ENCODE measurements at places on chromosomes 2 and 18.
A peak's percentile ranks its signal among the peaks of the same experiment; 100 is the strongest.

GRCh38 chr2:145728511-145728910, 1208.6 kb upstream of the ZEB2 start:
- no peak for DNase-seq

GRCh38 chr2:159131914-159132281, 154.6 kb downstream of the WDSUB1 start:
- no peak for DNase-seq

- no peak for DNase-seq
Measured at GRCh38 chr2:230681171-230681545, 31.5 kb upstream of the CAB39 start.

- no peak for DNase-seq
Measured at GRCh38 chr2:223731503-223731902, 105.9 kb downstream of the AP1S3 start.

GRCh38 chr2:144559242-144559641, 39.3 kb upstream of the ZEB2 start:
- no peak for DNase-seq

GRCh38 chr2:8835279-8835678, 2.1 kb downstream of the KIDINS220 start:
- DNase-seq = no peak

DNA sequence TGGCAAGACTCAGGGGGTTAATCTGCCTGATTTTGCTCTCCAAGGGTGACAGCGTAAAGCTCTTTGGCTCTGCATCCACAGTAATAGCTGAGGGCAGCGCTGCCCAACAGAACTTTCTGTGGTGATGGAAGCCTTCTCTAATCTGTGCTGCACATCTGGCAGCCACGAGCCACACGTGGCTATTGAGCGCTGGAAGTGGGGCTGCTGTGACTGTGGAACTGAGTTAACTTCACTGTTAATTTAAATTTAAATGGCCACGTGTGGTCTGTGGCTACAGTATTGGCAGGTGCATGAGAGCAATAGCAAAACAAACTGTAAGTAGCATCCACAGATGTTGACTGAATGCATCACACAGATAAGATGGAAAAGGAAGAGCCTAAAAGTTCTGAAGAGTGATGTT, 47.3 kb upstream of the TMEM200C start:
- no peak for DNase-seq

- no peak for DNase-seq
Measured at GRCh38 chr2:191428141-191428540, 182.9 kb downstream of the MYO1B start.

DNA sequence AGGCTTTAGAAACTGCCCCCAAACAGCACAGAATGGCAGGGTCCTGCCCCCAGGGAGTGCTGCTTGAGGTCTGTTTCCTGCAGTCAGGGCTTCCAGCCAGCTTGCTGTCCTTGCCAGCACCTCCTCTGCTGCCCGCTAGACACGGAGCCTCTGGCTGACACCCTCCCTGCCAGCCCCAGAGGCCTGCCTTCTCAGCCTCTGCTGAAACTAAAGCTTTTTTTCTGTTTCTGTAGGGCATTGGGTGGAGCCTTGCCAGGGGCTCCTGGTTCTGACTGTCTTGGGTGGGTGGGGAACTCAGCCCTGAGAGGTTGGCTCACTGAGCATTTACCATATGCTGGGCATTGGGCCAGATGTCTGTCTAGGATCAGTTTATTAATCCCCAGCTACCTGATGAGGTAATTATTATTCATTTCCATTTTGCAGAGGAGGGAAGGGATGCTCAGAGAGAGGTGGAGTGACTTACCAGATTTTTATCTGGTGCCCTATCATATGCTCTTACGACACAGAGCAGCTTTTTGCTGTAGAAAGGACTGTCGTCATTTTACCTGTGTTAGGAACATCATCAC, 35.4 kb downstream of the INPP4A start:
- DNase-seq = peak; percentile 81

DNA sequence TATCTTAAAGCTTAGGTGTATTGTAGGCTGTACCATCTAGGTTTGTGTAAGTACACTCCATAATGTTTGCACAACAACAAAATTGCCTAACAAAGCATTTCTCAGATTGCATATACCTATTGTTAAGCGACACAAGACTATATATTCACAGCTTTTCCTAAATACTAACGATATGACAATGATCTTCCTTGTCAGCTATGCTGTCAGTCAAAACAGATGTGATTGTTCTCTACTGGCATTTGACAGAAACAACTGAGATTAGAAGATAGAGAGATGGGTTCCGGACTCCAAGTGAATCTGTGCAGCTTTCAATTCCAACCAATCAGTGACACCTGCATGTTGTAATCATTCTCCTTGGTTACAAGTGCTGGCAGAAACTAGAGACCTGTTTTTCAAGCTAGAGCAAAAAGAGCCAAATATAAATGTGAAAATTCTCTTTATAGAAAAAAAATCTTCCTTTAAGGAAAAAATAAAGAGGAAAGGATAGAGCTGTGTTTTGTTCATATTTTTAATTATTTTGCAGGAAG, 1232.3 kb upstream of the SLC39A10 start:
- DNase-seq = no peak

- no peak for DNase-seq
Measured at GRCh38 chr2:235746257-235746934, 252.6 kb downstream of the AGAP1 start.

GRCh38 chr2:68767031-68767961, 32.7 kb downstream of the ARHGAP25 start:
- DNase-seq = no peak

- no peak for DNase-seq
Measured at GRCh38 chr2:72846171-72847095, 20.6 kb upstream of the EXOC6B start.

DNA sequence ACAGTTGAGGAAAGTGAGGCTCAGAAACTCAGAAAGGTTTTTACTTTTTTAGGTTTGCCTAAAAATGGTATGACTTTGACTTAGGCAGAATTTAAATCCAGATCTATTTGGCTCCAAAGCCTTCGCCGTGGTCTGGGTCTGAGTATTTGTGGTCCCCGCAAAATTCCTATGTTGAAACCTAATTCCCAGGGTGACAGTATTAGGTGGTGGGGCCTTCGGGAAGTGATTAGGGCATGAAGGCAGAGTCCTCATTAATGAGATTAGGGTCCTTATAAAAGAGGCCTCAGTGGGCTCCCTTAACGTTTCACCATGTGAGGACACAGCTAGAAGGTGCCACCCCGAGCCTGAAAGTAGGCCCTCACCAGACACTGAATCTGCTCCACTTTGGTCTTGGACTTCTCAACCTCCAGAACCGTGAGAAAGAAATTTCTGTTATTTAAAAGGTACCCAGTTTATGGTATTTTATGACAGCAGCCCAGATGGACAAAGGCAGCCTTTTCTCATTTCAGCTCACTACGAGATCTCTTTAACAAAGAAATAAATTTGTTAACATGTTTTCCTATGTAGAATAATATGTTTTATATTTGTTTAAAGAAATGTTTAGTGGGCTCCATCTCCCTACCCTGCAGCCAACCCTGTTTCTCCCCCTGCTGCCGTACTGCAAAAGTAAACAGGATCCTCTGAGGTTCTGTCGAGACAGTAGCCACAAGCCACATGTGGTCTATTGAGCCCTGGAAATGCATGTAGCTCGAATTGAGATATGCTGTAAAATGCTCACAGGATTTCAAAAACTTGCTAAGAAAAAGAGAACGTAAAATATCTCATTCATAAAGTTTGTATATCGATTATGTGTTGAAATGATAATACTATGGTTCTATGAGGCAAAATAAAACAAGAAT, 80.6 kb downstream of the MOGAT1 start:
- DNase-seq = no peak

DNA sequence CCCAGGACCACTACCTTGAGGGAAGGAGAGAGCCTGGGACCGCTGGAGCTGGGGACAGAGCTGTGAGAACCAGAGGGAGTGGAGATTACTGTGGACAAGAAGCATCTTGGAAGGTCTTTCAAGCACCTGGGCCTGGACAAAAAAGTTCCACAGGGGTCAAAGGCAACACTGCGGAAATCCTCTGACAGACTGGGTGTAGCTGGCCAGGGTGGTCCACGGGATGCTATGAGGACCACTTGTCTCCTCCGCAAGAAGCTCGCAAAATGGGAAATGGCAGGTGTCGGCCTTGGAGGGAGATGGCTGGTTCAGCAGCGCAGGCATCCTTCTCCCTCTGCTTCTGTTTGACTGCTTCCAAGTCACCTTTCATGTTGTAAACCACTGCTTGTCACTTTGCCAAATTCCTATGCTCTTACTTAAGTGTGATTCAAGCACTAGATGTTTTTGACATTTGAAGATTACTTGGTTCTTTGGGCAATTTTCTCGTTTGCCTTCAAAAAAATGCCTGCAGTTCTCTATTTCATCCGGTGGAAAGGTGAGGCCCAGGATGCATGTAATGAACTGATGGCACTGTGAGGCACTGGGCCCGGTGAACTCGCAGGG, 27.7 kb downstream of the KLHL29 start:
- no peak for DNase-seq

DNA sequence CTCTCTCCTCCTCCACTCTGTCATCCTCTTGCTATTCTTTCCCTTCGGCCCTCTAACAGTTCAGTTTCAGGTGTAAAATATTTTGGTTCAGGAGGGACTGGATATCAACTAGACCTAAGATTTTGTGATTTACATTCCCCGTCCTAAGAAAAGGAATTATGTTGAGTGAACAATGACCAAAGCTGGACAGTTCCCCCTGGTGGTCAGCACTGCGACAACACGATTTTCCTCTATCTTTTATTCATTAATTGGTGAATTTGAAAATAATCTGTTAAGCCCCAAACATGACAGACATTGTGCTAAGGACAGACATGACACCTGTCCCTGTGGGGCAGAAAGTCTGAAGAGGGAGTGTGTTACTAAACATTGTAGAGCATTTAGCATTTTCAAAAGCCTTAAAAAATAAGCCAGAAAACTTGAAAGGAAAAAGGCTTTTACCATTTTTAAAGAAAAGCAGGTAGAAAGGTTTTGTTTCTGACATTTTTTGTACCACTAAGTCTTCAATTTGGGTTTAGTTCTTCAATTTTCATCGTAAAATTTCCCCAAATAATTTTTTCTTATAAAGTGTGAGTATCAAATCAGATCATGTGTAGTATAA, 28.4 kb upstream of the GTF2A1L start:
- peak; percentile 31 for DNase-seq

DNA sequence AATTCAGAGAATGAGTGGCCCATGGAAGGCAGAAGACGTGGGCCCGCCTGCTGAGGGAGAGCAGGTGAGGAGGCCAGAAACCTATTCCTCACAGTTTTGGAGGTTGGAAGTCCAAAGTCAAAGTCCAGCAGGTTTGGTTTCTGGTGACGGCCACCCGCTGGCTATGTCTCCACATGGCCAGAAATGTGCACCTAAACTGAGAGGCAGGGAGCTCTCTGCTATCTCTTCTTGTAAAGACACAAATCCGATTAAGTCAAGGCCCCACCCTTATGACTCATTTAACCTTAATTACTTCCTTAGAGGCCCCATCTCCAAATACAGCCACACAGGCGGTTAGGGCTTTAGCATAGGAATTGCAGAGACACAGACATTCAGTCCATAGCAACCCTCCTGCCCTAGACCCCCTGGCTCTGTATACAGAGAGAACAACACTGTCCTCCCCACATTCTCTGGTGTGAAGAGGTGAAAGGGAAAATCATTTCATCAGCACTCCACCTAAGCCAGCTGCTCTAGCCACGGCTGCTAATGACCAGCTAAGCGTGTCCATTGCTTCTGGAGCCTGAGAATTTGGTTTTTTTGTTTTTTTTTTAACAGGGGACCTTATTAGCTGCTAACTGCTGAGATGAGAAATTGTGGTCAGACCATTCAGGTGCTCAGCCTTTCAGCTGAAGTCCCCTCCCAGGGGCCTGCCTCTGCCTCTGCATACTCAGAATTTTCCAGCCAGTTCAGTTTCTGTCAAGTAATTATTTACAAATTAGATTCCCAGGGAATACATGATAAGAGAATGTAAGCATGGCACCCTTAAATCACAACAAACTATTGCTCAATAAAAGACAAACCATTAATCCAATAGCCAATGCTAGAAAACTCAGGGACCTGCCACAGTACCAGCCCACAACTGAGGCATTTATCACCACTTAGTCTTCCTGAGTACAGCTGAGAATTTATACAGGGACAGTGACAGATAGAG, 368.7 kb upstream of the ID2 start:
- no peak for DNase-seq

DNA sequence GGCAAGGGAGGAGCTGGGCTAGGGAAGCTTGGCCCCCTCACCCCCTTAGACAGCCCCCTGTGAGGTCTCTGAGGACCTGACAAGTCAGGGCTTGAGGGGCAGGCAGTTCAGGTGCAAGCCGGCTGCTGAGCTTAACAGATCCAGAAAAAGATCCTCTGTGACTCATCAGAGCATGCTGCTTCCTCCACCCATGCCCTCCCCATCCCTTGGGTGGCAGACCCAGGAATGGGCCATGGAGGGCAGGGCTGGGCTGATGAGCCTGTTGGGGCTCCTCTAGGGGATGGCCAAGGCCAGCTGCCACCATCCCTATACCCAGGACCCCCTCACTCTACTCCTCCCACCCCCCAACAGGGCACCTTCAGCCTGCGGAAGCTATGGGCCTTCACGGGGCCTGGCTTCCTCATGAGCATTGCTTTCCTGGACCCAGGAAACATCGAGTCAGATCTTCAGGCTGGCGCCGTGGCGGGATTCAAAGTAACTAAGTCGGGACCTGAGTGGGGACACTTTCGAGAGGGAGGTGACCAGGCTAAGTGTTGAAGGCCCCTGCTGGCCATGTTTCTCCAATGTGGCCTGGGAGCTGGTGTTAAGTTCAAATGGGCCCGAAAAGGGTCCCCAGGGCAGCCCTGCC, 1.9 kb downstream of the SLC11A1 start:
- no peak for DNase-seq

GRCh38 chr2:195212586-195212985, 444.4 kb upstream of the SLC39A10 start:
- DNase-seq = no peak

GRCh38 chr2:182852801-182853200, 13.6 kb downstream of the FRZB start:
- no peak for DNase-seq

- DNase-seq = no peak
Measured at GRCh38 chr2:10467401-10467800, 19.3 kb upstream of the ODC1 start.

DNA sequence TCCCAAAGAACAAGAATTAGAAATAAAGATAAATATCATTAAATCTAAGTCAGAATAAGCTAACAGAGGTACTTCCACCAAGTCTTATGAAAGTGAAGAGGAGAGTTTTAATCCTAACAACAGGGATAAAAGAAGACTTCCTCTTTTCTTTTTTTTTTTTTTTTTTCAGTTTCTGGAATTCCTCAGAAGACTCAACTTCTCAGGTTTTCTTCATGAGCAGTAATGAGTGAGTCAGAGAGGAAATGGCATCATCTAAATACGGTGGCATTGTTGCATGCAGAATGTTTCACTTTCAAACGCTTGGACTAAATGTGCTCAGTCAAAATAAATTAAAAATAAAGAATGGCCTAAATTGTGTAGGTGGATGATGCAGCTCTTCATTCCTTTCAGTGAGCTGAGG, 45.6 kb upstream of the ARHGAP15 start:
- no peak for DNase-seq

GRCh38 chr2:150063931-150064548, 423.4 kb downstream of the RND3 start:
- no peak for DNase-seq

- DNase-seq = no peak
Measured at GRCh38 chr18:51074605-51075004, 44.6 kb downstream of the SMAD4 start.

- no peak for DNase-seq
Measured at GRCh38 chr2:205402011-205402410, 280.3 kb upstream of the NRP2 start.

- DNase-seq = no peak
Measured at GRCh38 chr2:17375262-17375661, 143.0 kb downstream of the RAD51AP2 start.

- no peak for DNase-seq
Measured at GRCh38 chr2:210263841-210264240, 38.6 kb upstream of the ACADL start.

- DNase-seq = peak; percentile 21
Measured at GRCh38 chr2:64858541-64859311, 130.5 kb upstream of the SLC1A4 start.

Data from tibial artery (tissue), 4 donors.